ENCODE measurements at places on chromosomes 7 and 10. TPM values are rescaled to one million over a fixed set of nuclear protein-coding genes. Genes with fewer than 3 reads are reported as not detected.
A peak's percentile ranks its signal among the peaks of the same experiment; 100 is the strongest.

- H3K36me3 ChIP-seq: no peaks in the 10 kb centered on the region
- no peak overlapping the region for H3K4me3 ChIP-seq
- no peak overlapping the region for H3K27ac ChIP-seq
- no peaks in the 10 kb centered on the region for H3K27me3 ChIP-seq
Observed at GRCh38 chr7:111588065-111588433, 25.8 kb upstream of the IMMP2L start.

DNA sequence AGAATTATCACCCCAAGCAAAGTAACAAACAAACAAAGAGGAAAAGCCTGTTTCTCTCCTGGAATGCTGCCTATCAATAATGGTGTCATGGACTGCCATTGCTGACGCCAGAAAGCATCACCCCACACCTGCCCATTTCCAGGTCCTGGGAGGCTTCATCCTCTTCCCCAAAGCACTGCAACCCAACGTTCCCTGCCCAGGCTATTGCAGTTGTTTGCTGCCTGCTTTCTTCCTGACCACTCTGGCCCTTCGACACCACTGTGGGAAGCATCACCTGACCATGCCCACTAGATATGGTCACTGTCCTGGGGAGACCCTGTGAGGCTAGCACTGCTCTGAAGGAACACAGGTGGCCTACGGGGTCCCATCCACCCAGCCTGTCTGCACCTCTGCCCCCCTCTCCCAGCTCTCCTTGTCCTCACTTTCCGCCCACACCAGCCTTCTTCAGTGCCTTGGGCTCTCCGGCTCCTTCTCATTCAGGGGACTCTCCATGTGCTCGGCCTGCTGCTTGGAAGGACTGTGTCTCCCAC is 439.6 kb downstream of the GLRX3 start:
- DNase-seq: no peak
- peaks cover 58% of the 10 kb centered on the region for H3K27me3 ChIP-seq
- no peaks in the 10 kb centered on the region for H3K36me3 ChIP-seq
- peaks cover 2% of the 10 kb centered on the region for H3K4me1 ChIP-seq
- no peak overlapping the region for H3K4me3 ChIP-seq

DNA sequence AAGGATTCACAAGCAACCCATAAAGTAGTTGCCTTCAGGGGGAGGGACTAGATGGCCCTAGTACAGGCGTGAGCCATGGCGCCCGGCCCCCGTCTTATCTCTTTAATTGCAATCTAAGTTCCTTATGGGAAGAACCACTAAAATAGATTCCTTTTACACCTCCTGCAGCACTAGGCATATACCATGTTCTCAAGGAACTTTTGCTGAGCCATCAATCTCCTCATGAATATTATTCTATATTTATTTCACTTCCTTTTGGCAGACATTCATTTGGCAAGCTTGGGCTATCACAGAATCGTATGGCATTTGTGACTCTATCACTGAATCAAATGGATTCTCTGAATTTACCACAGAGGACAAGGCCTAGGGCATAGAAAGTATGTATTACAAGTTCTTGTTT is 14.8 kb upstream of the DNAJC12 start:
- H3K27me3 ChIP-seq: no peaks in the 10 kb centered on the region
- peaks cover 14% of the 10 kb centered on the region for H3K4me1 ChIP-seq
- no peak overlapping the region for H3K4me3 ChIP-seq
- H3K36me3 ChIP-seq: no peaks in the 10 kb centered on the region

DNA sequence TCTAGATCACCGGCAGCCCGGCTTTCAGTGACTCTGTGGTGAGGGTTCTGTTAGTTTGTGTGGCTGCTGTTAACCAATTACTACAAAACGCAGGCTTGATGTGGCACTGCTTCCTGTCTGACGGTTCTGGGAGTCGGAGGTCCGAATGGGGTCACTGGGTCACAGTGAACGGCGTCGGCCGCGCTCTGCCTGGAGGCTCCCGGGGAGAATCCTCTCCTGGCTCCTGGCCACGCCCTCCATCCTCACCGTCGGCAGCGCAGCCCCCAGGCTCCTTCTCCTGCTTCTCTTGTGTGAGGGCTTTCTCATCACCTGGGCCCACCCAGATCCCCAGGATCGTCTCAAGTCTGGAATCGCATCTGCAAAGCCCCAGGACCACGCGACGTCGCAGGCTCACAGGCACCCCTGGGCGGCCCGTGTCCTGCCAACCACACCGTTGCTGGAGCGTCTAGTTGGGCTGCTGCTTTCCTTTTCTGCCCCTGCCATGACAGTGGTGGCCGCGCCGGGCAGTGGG is 31.8 kb upstream of the NKX6-2 start:
- no peak overlapping the region for H3K27ac ChIP-seq
- H3K4me1 ChIP-seq: no peaks in the 10 kb centered on the region
- no peak for DNase-seq
- H3K27me3 ChIP-seq: peaks cover 41% of the 10 kb centered on the region
- no peaks in the 10 kb centered on the region for H3K36me3 ChIP-seq

GRCh38 chr7:981793-982510 is 1.0 kb upstream of the CYP2W1 start:
- no peak overlapping the region for H3K4me3 ChIP-seq
- H3K27ac ChIP-seq: peak overlapping the region; percentile 53
- H3K27me3 ChIP-seq: no peaks in the 10 kb centered on the region
- peaks cover 9% of the 10 kb centered on the region for H3K4me1 ChIP-seq
- H3K36me3 ChIP-seq: no peaks in the 10 kb centered on the region

DNA sequence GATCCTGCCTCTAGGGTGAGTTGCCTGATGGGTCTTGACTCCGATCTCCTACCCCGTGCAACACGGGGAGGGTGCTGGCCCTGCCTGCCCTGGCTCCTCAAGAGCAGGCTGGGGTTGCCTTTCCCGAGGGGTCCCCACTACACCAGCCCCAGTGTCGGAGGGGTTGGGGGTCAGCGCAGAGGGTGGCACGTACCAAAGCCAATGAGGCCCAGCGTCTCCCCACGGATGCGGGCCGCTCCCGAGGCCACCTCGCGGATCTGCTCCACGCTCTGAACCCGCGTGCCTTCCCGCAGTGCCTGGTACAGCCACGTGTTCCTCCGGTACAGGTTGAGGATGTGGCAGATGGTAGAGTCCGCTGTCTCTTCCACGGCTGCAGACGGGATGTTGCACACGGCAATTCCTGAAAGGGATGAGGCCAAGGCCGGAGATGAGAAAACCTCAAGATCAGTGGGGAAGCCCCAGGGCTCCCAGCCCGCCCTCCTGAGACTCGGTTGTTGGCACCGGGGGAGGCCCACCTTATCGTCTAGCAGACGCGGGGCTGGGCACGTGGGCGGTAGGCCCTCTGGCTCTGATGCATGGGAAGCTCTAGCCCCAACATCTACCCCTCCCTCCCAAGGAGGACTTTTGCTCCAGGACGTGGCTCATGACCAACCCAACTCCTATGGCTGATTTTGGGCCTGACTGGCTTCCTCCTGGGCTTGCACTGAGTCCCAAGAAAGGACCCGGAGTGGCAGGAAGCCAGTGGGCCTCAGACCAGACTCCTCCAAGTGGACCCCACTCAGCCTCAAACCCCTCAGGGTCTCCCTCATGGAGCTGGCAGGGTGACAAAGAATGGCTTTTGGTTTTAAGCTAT is 56.1 kb downstream of the ZRANB1 start:
- no peak overlapping the region for H3K4me3 ChIP-seq
- H3K27me3 ChIP-seq: no peaks in the 10 kb centered on the region
- peaks cover 30% of the 10 kb centered on the region for H3K36me3 ChIP-seq
- peak; percentile 27 for DNase-seq
- H3K4me1 ChIP-seq: peaks cover 7% of the 10 kb centered on the region
- H3K27ac ChIP-seq: no peak overlapping the region

- DNase-seq: no peak
- no peaks in the 10 kb centered on the region for H3K36me3 ChIP-seq
- no peak overlapping the region for H3K4me3 ChIP-seq
- H3K27me3 ChIP-seq: no peaks in the 10 kb centered on the region
Observed at GRCh38 chr10:48246501-48246900, 28.0 kb downstream of the FRMPD2 start.

- no peaks in the 10 kb centered on the region for H3K4me1 ChIP-seq
- DNase-seq: no peak
- H3K27me3 ChIP-seq: no peaks in the 10 kb centered on the region
- no peak overlapping the region for H3K4me3 ChIP-seq
- H3K36me3 ChIP-seq: peaks cover 4% of the 10 kb centered on the region
- H3K27ac ChIP-seq: no peak overlapping the region
Observed at GRCh38 chr7:158125091-158125490, 462.5 kb downstream of the PTPRN2 start.

- DNase-seq: no peak
- H3K4me3 ChIP-seq: no peak overlapping the region
- peaks cover 2% of the 10 kb centered on the region for H3K4me1 ChIP-seq
- no peak overlapping the region for H3K27ac ChIP-seq
Observed at GRCh38 chr10:5089865-5090264, 4.3 kb upstream of the AKR1C3 start.

- no peaks in the 10 kb centered on the region for H3K36me3 ChIP-seq
- H3K4me3 ChIP-seq: no peak overlapping the region
- H3K4me1 ChIP-seq: peaks cover 2% of the 10 kb centered on the region
- no peak overlapping the region for H3K27ac ChIP-seq
- peaks cover 44% of the 10 kb centered on the region for H3K27me3 ChIP-seq
Observed at GRCh38 chr7:142602756-142603155, 146.5 kb upstream of the PRSS1 start.

GRCh38 chr10:110699859-110700468 is 55.8 kb downstream of the RBM20 start:
- no peaks in the 10 kb centered on the region for H3K36me3 ChIP-seq
- H3K4me3 ChIP-seq: no peak overlapping the region
- peaks cover 21% of the 10 kb centered on the region for H3K4me1 ChIP-seq
- DNase-seq: no peak

DNA sequence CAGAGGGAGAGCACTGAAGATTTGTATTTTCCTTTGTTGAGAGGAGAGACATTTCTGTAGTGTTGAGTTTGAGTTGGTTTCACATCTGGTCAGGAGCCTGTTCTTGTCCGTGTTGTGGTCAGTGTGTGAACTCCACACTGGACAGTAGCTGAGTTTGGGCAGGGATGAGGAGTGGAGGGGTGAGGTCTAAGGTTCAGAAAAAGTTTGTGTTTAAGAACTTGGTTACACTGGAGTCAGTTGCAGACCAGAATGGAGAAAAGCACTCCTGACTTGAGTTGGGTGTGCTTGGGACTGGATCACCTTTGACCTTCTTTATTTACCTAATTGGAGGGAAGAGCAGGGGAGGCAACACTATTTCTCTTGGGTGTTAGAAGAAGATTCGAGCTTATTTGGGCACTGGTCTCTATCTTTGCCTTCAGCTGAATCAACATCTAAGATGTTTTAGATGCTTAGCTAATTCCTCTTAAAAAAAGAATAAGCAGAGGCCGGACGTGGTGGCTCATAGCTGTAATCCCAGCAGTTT is 8.9 kb downstream of the LRMDA start:
- peaks cover 54% of the 10 kb centered on the region for H3K27me3 ChIP-seq
- no peak overlapping the region for H3K27ac ChIP-seq
- H3K4me1 ChIP-seq: no peaks in the 10 kb centered on the region
- DNase-seq: no peak

DNA sequence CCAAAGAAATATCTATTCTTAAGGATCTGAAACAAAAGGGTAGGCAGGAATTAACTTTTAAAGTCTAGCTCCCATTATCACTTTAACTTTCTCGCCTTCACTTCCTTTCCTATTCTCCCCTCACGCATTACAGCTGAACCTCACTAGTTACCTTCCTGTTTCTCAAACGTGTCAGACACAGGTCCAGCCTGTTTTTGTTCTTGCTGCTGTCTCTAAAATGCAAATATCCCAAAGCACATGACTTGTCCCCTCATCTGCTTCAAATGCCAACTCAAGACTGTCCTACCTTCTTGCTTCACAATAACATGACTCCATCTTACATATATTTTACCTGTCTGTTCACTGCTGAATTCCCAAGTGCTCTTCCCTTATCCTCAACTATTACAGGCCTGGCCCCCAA is 17.6 kb downstream of the ZDHHC6 start:
- peaks cover 7% of the 10 kb centered on the region for H3K36me3 ChIP-seq
- H3K4me3 ChIP-seq: no peak overlapping the region
- no peak overlapping the region for H3K27ac ChIP-seq
- DNase-seq: no peak

DNA sequence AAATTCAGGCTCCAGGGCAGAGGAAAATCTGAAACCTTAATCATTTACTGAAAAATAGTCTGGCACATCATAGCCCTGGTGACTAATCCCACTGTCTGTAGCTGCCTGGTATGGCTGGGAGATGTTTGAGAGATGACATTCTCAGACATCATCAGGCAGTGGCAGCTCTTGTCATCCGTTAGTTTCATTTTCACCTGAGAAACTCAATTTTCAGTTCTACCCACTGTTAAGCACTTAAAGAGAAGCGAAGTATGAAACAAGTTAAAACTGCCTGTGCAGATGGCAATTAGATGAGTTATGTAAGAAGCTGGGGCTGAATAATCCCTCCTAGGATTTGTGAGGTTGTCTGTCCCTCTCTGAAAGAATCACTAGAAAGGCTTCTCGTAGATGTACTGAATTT is 150.2 kb downstream of the NSUN6 start:
- H3K27ac ChIP-seq: no peak overlapping the region

- H3K36me3 ChIP-seq: no peaks in the 10 kb centered on the region
- H3K4me1 ChIP-seq: no peaks in the 10 kb centered on the region
- H3K27ac ChIP-seq: no peak overlapping the region
- DNase-seq: no peak
Observed at GRCh38 chr7:152967958-152968357, 208.4 kb downstream of the ACTR3B start.

GRCh38 chr7:150668472-150668911 is 17.0 kb upstream of the GIMAP2 start:
- no peak overlapping the region for H3K4me3 ChIP-seq
- no peak for DNase-seq
- no peaks in the 10 kb centered on the region for H3K4me1 ChIP-seq
- no peaks in the 10 kb centered on the region for H3K36me3 ChIP-seq

DNA sequence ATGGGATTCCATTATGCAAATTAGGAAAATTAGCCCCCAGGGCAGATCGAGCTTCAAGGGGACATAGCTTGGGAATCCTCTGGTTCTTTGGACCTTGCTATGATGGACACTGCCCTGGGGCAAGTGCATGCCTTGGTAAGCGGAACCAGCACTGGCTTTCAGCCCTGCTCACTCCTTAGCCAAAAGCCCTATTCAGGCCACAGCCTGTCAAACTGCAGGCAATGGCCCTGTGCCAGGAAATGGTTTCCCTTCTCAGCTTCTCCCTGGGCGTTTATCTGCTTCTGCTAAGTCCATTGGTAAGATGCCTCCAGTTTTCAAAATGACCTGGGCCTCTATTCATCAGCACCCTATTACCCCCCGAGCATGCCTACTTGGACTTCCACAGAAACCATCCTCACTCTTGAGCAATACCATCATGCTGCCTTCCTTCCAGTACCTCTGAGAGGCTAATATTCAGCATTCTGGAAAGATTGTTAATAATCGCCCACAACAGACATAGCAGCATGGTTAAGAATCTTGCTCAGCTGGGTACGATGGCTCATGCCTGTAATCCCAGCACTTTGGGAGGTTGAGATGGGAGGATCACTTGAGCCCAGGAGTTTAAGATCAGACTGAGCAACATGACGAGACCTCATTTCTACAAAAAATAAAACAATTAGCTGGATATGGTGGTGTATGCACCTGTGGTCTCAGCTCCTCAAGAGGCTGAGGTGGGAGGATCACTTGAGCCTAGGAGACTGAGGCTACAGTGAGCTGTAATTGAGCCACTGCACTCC is 918.6 kb upstream of the AUTS2 start:
- peaks cover 5% of the 10 kb centered on the region for H3K4me1 ChIP-seq
- no peaks in the 10 kb centered on the region for H3K36me3 ChIP-seq
- H3K27ac ChIP-seq: no peak overlapping the region
- no peak overlapping the region for H3K4me3 ChIP-seq
- peak; percentile 43 for DNase-seq

MMP21 gene
- total RNA-seq: 0.23 TPM

UPP1 gene
- 5.0 TPM for total RNA-seq

CCNJ gene
- 25.1 TPM for total RNA-seq

CCDC201 gene
- not detected for total RNA-seq

SPDYE9 gene
- total RNA-seq: 0.18 TPM

NAT16 gene
- not detected for total RNA-seq

TRIL gene
- total RNA-seq: 13.4 TPM

FAM25G gene
- total RNA-seq: not detected

ACHE gene
- total RNA-seq: 9.2 TPM

GPR26 gene
- total RNA-seq: not detected

EVX1 gene
- 1.4 TPM for total RNA-seq
